Effector memory CD8-positive, alpha-beta T cell (primary cell): ENCODE measurements at places on chromosomes 7 and 10.

DNA sequence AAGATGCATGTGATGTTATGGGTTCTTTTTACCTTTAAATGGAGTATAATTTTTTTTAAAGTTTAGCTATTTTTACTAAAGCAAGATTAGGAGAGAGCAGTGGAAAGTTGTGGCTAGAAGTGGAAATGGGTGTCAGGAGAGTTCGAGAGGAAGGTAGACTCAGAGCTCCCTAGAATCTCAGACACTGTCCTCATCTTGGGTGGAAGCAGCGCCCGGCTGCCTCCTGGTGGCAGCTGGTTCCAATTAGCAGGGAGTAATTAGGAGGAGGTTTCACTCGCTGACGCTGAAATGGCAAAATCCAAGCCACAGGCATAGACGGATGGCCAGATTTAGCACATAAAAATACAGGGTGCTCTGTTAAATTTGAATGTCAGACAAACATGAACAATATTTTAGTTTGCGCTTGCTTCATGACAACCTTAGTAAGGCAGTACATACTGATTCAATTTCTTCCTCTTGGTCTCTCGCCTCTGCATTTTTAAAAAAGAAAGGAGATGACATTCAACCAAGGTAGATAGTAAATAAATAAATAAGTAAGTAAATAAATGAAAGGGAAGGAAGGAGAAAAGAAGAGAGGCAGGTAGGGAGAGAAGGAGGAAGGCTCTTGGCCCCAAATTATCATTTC is 58.5 kb downstream of the LGI1 start:
- no peak for DNase-seq

GRCh38 chr7:105519353-105519752 is 2.7 kb downstream of the PUS7 start:
- DNase-seq: no peak

DNA sequence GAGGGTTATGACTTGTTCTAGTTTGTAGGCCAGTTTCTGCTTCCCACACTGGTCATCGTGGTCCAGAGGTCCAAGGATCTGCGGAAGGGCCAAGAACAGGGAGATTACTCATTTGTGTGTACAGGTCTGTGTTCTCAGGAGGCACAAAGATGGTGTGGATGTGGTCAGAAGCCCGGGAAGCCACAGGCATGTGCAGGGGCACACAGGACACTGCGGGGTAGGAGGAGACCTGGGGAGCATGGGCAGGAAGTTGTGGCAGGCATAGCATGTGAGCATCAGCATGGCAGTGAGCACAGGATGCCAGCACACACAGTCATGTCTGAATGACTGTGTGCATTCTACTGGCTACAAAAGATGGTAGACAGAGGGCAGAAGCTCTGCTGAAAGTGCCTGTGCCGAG is 445.8 kb downstream of the PLXNA4 start:
- no peak for DNase-seq

GRCh38 chr7:3301449-3301731 is 338 bp downstream of the SDK1 start:
- DNase-seq: no peak

- no peak for DNase-seq
Observed at GRCh38 chr7:154738216-154738615, 264.7 kb downstream of the PAXIP1 start.

- no peak for DNase-seq
Observed at GRCh38 chr7:1087952-1088920, at the start of gene GPER1. Gene GPER1 (plus strand): TSS chr7:1088113. CDS start chr7:1091729, 3,616 bp downstream.

- no peak for DNase-seq
Observed at GRCh38 chr7:105829681-105830322, 46.6 kb downstream of the ATXN7L1 start.

GRCh38 chr7:71769326-71769725 is 637.4 kb downstream of the GALNT17 start:
- DNase-seq: no peak

DNA sequence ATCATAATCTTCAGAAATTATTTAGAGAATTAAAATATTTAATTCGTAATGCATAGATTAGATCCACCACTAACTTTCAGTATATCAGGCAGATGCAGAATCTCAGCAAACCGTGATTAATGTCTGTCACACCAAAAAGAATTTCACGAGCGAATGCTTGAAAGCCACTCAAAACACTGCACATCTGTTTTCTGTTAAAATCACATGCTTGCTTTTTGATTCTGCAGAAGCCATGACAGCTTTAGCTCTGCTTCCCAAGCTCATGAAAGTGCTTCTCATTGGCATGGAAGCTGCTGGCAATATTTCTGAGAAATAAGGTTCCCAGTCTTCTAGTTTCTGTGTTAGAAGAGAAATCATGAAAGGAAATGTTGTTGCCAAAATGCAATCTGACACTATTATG is 837.8 kb upstream of the LRRN3 start:
- DNase-seq: no peak

DNA sequence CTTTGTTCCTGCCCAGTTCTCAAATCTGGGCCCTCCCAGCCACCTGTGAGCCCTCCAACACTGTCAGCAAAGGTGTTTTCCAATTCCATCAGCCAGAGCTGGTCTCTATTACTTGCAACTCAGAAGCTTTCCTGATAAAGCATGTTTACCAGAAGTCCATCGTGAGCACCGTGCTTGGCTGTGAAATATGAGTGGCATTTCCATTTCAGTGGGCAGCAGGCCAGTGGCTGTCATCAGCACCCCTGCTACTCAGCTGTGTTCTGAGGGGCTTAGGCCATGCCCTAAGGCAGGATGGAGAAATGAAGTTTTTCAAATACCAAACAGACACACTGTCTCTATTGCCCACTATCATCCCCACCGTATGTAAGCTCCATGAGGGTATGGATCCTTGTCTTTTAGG is 12.7 kb upstream of the BNIP3 start:
- DNase-seq: no peak

DNA sequence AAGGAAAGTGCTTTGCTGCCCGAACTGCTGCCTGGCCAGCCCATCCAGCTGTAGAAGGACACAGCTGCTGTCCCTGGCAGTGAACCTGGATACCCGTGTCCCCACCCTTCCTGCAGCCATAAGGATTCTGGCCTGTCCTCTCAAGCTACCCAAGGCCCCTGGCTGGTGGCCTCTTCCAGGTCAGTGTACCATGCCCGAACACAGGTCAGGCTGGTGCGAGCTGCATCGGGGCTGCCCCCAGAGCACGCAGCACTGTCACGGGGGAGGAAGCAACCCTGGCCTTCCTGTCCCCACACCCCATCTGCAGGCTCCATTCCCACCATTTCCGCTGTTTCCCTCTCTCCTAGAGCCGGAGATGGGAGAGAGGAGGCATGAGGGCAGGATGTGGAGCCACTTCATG is 30.5 kb upstream of the PWWP2B start:
- no peak for DNase-seq

GRCh38 chr10:1050145-1050544 is 1.2 kb upstream of the IDI1 start:
- no peak for DNase-seq

DNA sequence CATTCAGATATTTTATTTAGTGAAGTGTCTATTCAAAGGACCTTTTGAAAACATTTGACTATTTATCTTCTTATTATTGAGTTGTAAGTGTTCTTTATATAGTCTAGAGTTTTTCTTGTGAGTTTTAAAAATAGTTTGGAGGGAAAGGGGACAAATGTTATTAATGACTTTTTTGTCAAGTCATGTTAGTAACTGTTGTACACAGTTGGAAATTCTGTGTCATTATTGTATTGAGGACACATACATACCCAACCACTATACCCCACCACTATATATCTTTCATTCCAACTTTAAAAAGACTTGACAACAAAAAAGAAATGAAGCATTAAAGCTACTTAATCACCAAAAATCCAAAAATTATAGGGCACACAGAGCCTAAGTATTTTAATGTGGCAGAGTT is 53.2 kb upstream of the OIT3 start:
- no peak for DNase-seq

GRCh38 chr10:75919913-75920312 is 488.5 kb downstream of the LRMDA start:
- DNase-seq: no peak

DNA sequence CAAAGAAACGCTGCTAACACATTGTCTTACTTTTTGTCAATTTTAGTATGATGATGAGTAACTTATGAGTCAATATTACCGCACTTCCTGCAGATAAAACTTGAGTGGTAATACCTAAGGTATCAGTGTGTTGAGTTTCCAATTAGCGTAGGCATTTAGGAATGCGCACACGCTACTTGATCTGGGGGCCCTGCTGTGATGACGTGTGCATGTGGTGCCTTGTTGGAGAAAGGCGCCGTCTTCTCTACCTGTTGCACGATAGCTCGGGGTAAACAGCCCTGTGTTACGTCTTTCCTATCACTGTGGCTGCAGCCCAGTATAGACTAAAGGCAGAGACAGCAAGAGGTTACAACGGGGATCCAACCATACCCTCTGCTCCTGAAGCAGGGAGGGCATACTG is 476.8 kb upstream of the ADARB2 start:
- no peak for DNase-seq

- DNase-seq: no peak
Observed at GRCh38 chr7:102883098-102883860, 29.5 kb upstream of the LRRC17 start.

DNA sequence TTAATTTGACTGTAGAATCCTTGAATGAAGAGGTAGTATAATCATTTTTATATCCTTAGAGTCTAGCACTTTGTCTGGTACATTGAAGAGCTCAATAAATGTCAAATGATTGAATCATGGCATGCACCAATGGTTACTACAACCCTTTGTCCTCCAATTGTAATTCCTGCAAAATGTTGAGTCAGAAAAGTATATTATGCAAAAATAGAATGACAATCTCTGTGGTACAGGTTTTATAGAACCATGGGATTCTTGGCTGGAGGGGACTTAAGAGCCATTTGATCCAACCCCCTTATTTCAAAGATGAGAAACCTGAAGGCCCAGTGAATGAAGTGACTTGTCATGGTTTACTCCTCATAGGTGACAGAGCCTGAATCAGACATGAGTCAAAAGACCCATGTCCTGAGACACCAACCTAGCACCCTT is 30.9 kb upstream of the SMKR1 start:
- no peak for DNase-seq

- DNase-seq: no peak
Observed at GRCh38 chr7:114832906-114833595, 88.8 kb upstream of the MDFIC start.

- no peak for DNase-seq
Observed at GRCh38 chr10:29962166-29962850, 97.1 kb downstream of the JCAD start.

- no peak for DNase-seq
Observed at GRCh38 chr10:60086421-60086820, 180.1 kb upstream of the CCDC6 start.

- DNase-seq: no peak
Observed at GRCh38 chr7:81903115-81903514, 133.3 kb upstream of the HGF start.

GRCh38 chr10:127534074-127534473 is 15.0 kb upstream of the NPS start:
- DNase-seq: no peak

DNA sequence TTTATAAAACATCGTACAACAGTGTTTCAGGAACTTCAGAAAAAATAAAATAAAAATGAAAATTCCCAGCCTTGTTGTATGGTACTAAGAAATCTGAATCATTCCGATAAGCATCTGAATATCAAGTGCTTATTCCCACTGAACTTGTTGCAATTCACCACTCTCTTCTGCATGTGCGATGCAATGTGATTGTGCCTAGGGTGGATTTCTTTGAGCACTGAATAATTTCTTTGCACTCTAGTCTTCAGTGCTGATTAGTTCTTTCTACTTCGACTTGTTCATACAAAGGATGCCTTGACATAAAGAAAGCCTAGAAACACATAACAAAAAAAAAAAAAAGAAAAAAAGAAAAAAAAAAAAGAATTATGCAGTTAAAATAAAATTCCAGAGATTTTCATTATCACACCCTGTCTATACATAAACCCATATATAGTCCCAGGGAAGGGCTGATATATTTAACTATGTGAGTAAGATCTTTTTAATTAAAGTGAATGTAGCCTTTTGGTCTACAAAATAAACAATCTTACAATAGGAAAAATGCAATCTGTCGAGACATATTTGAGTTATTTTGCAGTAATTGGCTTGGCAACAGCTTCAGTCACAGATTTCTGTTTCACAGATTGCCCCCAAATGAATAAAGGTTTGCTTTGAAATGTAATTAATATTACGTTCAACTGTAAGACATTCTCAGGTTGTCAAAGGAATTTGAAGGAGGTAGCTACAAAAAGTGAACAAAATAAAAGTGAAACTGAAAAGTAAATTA is 1118.9 kb upstream of the CELF2 start:
- DNase-seq: no peak

DNA sequence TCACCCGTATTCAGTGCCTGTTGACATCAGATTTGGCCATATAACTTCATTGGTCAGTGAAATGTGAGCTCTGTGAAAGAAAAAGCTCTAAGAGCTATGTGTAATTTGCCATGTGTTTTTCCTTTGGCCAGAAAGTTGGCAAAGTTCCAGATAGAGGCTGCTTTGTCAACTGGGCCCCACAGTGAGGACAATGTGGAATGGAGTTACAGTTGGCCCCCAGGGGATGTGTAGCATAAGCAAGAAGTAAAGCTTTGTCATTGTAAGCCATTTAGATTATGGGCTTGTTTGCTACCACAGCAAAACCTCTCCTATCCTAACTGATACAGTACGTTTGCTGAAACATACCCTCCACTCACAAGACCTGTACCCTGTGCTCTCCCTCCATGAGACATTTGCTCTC is 119.1 kb upstream of the HABP2 start:
- DNase-seq: no peak

- DNase-seq: no peak
Observed at GRCh38 chr7:24316340-24316739, 32.4 kb downstream of the NPY start.

DNA sequence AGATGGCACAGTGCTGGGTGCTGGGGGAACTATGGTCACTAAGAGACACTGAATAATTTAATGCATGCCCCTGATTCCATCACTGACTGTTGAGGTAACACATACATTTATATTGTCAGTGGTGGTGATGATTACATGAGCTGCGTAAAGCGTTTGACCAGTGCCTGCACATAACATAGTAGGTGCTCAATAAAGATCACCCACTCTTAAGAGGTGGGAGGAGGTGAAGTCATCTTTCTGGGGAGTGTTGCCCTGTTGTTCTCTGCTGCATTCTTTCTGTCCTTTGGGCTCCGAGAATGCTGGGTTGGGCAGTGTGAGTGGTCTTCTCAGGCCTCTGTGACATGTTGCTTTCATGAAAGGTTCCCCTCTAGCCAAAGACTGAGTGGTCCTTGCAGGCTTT is 68.0 kb downstream of the TCF7L2 start:
- DNase-seq: no peak

- DNase-seq: peak; percentile 72
Observed at GRCh38 chr7:139043823-139044812, 8.3 kb upstream of the ZC3HAV1L start.

DNA sequence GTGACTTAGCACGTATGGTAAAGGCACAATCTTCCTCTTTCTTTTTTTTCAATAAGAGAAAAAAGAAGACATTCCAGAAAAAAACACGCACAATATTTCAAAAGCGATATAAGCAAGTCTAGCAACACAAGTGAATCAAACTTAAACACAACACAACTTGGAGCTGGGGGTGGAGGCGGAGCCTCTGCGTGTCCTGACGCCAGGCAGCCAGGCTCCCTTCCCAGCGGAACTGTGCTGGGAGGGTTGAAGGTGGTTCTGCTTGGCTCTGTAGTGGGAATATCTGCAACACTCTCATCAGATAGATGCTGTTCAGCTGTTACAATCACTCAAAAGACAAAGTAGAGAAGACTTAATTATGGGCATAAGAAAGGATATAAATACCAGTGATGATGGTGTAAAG is 211.4 kb downstream of the WDR37 start:
- DNase-seq: no peak

- DNase-seq: no peak
Observed at GRCh38 chr10:86992456-86992855, 24.2 kb downstream of the ADIRF start.
